ENCODE measurements at places on chromosomes 13 and 19.

- DNase-seq, result no peak
Measured at GRCh38 chr13:110799246-110800236, 86.0 kb downstream of the ING1 start.

- no peak for DNase-seq
Measured at GRCh38 chr13:31011901-31012654, 79.6 kb downstream of the TEX26 start.

GRCh38 chr13:99050983-99051488 lies 73.2 kb upstream of the DOCK9 start:
- DNase-seq, result no peak

DNA sequence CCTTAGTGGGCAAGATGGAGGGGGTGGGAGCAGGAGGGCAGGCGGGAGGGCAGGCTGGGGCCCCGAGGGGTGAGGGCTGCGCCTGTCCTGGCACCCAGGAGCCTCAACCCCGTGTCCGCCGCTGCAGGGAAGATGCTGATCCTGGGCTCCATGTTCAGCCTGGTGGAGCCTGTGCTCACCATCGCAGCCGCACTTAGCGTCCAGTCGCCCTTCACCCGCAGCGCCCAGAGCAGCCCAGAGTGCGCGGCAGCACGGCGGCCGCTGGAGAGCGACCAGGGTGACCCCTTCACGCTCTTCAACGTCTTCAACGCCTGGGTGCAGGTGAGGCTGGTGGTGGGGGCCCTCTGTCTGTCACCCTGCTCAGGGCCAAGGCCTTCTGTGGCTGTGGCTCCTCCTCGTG lies 23.5 kb downstream of the DHX34 start:
- no peak for DNase-seq

- no peak for DNase-seq
Measured at GRCh38 chr13:83352391-83352790, 529.9 kb downstream of the SLITRK1 start.

- DNase-seq, result peak; percentile 61
Measured at GRCh38 chr13:102724923-102725322, 30.1 kb upstream of the METTL21C start.

DNA sequence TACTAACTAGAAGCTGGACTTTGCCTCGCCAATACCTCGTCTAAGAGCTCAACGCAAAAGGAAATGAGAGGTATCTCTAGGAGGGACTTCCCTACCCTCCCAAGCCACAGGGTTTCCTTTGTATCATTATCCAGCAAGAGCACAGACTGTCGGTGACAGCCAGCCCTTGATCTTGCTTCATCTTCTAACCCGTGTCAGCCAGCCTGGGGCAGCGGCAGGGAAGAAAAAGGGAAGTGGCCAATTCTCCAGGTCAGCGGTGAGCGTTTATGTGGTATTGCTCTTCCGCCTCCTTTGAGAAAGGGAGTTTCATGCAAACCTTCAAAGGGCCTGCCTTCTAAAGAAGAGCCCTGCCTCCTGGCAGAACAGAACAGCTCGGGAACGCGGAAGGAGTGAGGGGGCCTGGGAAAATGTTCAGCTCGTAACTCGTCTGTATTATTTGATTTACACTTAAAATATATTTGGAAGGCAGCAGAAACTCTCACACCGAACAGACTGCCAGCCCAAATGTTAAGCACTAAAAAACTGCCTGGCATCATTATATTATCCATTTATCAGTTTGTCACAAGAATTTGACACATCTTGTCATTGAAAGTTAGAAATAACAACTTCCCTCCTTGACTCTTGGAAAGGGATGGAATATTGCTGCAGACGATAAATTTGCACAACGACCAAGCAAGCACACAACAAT lies 41.8 kb downstream of the EFNB2 start:
- DNase-seq, result no peak

DNA sequence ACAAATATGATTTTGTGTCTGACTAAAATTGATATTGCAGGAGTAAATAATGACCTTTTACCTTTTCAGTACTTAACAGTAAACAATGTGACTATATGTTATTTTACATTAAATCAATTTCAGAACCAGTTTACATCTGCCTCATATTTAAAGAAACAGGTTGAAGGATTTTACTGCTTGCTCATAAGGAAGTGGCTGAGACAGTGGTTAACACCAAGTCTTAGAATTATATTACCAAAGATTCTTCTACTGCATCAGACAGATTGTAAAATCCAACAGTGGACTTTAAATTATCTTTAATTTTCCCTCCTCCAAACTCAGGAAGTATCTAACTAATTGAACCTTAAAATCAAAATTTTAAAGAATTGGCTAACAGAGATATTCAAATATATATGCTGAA lies 1929.9 kb downstream of the PCDH9 start:
- DNase-seq, result no peak

DNA sequence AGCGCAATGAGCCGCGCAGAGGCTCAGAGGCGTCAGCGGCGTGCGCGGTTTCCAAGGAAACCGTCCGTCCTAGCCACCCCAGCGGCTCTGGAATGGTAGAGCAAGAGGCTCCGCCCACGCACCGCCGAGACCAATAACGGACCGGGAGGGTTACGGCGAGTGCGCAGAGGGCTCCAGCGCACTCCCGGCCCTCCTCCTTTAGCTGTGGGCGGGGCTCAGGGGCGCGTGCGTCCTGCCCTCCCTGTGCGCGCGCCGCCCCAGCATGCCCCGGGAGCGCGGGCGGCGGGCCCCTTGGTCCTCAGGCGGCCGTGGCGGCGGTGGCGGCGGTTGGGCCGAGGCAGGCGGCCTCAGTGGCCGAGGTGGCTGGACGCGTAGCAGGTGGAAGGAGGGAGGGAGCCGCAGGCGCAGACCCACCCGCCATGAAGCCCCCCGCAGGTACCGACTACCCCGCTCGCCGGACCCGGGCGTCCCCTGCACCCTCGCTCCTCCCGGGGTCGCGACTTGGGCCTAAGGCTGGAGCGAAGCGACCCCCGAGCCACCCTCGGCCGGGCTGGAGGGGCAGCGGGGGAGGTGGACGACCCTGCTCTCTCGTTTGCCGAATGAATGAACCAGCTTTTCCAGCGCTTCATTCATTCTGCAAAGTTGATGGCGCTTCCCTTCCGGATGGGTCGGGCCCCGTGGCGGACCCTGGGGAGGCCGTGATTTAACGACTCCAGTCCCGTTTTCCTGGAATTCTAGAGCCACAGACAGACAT lies at the start of gene THOP1:
Gene THOP1 (plus strand): TSS at position 260 of the 754 bp plus-strand sequence. CDS start 160 bp downstream, at position 420.
- peak; percentile 94 for DNase-seq

DNA sequence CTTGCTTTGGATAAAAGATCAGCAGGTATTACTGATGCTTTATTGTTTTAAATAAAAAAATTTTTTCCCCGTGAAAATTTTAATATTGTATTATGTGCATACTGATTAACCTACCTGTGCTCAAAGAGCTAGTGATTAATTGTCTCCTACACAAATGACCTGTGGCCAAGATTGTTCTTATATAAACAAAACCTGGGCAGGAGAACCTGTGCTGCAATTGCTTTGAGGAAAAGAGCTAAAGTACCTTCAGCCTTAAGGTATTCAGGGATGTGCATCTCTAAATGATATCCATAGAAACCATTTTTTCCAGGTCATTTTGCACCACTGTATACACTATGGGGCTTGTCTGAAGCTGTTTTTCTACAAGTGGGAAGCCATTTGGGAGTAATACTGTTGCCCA lies 1.2 kb downstream of the FRY start:
- DNase-seq, result no peak

DNA sequence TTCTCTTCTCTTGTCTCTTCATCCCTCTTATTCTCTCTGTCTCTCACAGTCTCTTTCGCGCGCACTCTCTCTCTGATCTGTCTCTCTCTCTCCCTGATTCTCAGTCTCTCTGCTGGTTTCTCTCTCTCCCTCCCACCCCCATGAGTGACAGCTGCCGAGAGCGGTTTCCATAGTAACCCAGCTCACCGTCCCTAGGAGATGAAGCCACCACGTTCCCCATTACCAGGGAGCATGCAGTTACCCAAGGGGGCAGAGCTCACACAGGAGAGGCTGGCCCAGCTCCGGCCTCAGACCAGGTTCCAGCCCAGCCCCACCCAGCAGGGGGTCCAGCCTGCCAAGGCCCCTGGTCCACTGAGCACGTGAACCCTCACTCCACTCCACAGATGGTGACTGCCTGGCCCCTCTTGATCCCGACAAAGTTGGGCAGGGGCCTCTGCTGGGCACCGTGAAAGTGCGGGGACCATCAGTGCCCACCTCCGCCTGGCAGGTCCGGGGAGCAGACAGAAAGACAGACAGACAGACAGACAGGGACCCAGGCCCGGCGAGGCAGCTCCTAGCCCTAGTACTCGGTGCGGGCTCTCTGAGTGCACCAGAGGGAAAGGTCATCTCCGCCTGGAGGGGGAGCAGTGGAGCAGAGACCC lies 50.6 kb downstream of the CELF5 start:
- DNase-seq, result peak; percentile 11

- peak; percentile 80 for DNase-seq
Measured at GRCh38 chr19:19490214-19490968, 25.0 kb downstream of the TSSK6 start.

DNA sequence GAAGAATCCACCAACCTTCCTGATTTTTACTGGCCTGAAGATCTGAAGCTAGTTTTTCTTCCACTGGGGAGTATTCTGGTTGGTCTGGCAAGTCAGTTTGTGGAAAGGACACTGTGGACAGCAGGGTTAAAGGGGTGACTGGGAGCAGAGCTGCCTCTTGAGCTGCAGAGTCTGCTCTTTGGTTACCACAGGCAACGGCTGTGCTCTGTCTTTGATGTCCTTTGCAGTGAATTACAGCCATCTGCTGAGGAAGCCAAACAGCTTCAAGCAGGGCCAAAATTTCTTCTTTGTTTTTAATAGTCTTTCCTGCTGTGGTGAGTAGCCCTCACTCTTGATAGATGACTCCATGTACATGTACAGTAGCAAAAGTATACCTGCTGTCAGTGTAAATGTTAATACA lies 75.7 kb downstream of the ZNF100 start:
- DNase-seq, result no peak

GRCh38 chr19:46946611-46947238 lies 72.9 kb upstream of the NPAS1 start:
- no peak for DNase-seq

DNA sequence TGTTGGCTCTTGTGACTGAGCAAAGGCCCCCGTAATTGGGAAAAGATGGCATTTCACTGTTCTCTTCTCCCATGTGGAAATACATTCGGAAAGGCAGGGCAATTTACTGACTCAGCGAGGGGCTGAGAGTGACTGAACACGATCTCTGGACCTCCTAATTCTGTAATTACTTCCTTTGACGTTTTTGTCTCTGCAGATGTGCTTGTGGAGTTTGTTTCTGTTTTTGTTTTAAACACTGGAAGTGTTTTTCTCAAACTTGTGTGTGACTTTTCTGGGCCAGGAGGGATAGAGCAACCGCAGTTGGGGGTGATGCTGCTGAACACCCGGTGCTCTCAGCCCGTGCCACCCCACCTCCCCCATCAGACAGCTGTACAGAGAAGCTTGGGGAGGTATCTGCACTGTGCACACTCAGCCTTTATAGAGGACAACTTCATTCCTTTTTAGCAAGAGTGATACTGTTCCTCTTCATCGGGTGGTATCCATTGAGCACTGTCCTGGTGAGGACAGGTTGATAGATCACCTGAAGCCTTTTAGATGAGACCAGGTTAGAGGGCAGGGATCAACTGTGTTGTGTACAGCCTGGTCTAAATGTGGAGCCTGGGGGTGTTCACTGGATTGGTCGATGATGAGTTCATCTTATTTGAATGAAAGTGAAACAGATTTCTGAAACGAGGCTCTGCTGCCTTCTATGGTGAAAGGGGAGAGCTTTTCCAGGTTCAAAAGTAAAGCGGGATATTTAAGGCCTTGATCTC lies 117.4 kb downstream of the ESD start:
- no peak for DNase-seq

DNA sequence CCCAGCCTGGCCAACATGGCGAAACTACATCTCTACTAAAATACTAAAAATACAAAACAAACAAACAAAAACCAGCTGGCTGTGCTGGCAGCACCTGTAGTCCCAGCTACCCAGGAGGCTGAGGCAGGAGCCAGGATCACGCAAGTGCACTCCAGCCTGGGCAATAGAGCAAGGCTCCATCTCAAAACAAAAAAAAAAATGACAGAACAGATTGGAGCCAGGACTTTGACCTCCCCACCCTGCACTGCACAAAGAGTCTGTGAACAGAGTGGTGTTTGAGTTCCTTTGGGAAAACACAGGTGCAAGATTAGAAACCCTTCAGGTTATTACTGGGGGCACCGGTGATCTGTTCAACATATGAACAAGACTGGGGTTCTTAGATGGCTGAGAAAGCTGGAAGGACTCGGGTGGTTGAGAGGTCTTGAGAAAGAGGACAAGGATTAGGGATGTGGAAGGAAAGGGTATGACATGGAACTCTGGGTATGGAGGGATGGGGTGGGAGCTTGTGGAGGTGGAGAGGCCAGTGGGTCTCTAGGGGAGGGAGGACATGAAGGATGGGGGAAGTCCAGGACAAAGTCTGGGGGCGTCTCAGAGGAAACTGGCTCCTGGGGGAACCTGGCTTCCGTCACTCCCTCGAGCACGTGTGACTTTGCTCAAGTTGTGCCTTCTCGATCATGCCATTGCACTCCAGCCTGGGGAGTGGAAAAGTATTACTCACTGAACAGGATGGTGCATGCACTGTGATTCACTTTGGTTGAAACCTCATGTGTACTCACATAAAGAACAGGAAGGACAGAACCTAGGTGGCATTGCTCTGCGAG lies 25.9 kb downstream of the RCN3 start:
- DNase-seq, result no peak

DNA sequence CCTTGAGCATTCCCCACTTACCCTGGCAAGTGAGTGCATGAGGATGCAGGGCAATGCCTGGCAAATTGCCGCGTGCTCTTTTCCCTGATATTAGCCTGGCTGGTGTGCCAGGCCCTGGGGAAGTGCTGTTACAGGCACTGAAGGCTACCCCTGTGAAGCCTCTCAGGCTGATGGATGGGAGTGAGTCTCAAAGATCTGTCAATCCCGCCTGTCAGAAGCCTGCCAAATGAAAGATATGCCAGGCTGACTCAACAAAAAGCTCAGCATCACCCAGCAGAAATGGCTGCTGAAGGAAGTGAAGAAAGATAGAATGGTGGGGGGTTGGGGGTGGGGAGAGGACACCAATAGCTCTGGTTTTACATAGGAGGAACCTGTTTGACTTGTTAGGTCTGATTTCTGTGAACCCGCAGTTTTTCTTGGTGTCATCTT lies 112.1 kb downstream of the LACC1 start:
- no peak for DNase-seq

- no peak for DNase-seq
Measured at GRCh38 chr19:31289381-31289880, 59.8 kb downstream of the TSHZ3 start.

GRCh38 chr13:99749271-99750019 lies 222.1 kb downstream of the ZIC5 start:
- DNase-seq, result no peak

GRCh38 chr19:11281356-11282049 lies 14.5 kb upstream of the TSPAN16 start:
- DNase-seq, result no peak

GRCh38 chr19:10535613-10536012 lies 8.1 kb upstream of the ATG4D start:
- no peak for DNase-seq
